ENCODE measurements at places on chromosomes 3 and 15.

GRCh38 chr3:171257251-171258203 is 202.7 kb downstream of the TNIK start:
- no peak for DNase-seq

- DNase-seq, result no peak
Measured at GRCh38 chr3:155853214-155854140, 750 bp downstream of the SLC33A1 start.

DNA sequence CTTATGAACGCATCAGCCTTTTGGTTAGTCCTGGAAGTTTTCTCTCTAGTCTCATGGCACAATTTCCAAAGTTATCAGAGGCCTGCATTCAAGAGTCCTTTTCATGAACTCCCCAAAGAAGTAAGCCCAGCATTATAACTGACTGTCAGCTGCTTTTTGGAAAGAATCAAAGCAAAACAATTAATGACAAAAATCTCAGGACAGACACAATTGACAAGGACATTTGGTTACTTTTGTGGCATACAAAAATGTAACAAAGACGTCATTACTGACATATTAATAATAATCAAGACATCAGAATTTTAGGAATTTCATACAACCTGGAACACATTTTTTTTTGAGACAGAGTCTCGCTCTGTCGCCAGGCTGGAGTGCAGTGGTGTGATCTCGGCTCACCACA is 21.2 kb downstream of the KATNBL1 start:
- DNase-seq, result no peak

DNA sequence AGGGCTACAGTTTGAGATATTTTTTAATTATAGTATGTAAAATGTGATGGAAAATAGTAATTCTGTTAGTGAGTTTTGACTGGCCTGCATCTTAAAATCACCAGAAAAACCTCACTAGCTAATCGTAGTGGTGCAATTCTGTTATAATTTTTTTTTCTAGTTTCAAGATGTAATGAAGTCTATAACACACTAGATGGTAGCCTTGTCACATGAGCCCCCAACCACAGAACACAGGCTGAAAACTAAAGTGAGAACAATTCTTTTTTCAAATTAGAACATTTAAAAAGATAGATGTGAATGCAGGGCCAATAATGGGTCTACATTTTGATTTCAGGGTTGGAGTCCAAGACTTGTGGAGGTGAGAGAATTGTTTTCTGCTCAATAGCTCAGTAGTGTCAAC is 83.3 kb upstream of the KCNH8 start:
- no peak for DNase-seq

DNA sequence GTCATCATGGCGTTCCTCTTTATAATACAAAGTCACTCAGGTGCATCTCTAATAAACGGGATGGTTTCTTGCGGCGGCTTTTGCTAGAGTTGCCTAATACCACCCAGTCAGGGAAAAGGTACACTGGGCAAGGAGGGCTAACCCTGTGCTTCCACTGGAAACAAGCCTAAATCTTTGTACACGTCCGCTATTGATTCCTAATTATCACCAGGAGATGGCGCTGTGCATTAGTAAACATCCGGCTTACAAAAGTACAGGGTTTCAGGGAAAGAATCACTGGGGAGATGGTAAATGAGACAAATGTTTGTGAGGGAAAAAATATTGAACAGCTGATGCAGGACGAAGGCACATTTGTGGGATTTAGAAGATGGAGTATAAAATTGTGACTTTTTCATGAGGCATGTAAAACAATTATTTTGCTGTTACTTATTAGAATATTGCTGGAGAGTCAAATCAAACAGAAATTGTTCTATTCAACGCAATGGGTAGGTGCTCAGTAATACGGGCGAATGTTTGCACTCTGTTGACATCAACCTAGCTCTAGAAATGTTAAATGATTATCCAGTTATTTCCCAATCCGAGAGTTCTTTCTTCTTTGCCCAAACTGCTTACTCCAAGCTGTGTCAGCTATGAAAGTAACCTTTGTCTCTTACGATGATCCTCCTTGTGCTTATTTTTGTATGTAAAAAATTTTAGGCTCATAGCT is 50.6 kb downstream of the GMNC start:
- DNase-seq, result peak; percentile 16

Measured in left renal pelvis (tissue), 4 donors.